ENCODE measurements at places on chromosomes 1 and 21. TPM values are rescaled to one million over a fixed set of nuclear protein-coding genes. Genes with fewer than 3 reads are reported as not detected.

GRCh38 chr1:39501666-39502065 is 10.2 kb downstream of the BMP8A start:
- no peak for DNase-seq

DNA sequence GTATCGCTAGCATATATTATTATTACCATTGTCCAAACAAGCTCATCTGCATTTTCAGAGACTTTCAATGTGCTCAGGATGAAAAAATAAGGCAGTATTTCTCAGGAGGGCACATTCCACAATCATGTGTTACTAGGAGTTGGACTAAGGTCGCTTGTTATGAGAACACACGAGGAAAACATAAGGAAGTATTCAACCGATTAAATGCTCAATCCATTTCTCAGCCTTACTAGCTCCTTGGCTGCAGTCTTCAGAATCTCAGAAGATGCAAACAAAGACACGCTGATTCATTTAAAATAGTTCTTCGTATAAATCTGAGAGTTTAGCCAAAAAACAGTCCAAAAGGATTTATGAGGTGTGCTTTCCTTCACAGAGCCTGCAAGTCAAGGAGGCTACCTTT is 82.0 kb upstream of the JAK1 start:
- DNase-seq: no peak

- peak; percentile 59 for DNase-seq
These were observed 1.4 kb downstream of the ACADM start for GRCh38 chr1:75725861-75726361.

DNA sequence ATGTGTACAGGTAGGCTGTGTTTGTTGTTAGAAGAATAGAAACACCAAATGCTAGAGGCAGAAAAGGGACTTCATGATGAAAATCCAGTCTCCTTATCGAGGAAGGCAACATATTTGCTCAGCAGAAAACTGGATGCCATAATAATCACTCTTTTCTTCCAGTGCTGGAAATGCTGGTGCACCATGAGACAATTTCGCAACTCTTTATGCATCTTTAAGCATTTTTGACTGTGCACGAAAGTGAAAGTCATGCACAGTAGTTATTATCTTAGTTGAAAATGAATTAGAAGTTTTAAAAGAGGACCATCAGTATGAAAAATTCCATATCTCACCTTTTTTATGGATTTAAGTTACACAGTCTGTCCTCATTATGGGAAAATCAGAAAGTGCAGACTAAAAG is 29.1 kb downstream of the SMYD2 start:
- no peak for DNase-seq

DNA sequence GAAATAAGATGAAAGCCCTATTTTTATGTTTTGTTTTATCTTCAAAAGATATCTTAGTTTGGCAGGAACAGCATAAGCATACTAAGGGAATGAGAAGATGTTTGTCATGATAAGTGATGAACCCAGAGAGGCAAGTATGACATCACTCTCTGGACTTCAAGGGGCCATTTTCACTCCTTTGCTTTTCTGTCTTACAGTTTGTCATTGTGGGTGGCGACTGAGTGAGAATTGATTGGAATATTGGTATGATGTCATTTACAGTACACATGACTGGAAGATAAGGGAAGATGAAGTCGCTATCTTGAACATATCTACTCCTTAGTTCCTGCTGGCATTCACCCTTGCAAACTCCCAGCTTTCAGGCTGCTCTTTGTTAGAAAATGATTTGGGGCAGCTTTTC is 258.1 kb upstream of the RAB4A start:
- DNase-seq: no peak

GRCh38 chr1:1678581-1679380 is 13.8 kb downstream of the SLC35E2B start:
- DNase-seq: peak; percentile 87

DNA sequence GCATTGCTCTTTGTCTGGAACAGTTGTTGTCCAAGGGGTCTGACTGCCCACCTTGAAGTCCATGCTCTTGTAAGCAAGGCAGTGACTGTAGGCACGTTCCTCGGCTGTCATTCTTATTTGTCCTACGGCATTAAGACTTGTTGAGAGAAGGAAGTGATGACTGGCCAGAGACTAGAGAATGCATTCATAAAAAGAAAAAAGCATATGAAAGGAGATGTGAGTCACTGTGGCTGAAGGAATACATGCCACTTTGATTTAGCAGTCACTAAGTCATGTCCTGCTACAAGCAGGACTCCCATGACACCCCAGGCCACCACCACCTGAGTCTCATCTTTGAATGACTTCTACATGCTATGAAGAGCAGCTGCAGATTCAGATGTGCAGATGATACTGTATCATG is 50.5 kb downstream of the CNN3 start:
- DNase-seq: no peak

GRCh38 chr1:43444836-43445235 is 8.9 kb downstream of the HYI start:
- no peak for DNase-seq

DNA sequence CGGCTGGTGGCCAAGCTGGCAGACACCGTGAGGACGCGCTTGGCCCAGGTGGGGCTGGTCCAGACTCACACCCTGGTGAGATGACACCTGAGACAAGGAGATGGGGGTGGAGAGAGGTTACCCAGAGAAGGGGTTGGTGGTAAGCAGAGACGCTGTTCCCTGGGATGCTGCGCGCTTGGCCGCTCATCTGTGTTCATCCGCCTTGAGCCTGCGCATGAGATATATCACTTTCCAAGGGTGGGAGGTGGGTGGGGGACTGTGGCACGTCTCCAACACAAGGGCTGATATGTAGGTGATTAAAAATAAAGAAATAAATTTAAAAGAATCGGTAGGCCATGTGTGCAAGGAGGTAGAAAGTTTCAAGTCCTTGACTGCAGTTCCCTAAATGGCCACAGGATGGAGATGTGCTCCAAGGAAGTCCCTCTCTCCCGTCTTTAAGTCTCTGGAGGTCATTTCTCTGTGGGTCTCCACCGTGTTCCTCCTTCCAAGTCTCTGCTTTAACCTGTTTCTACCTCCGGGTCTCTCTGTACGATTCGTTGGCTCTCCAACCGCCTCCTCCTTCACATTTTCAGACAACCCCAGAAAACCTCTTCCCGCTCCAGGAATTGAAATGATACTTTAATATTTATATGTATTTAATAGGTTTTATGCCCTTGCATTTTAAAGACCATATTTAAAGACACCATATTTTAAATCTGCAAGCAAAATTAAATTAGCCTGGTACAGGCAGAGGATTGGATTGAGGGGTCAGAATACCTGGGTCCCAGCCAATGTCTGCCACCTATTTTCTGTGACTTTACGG is 4.5 kb downstream of the TTC24 start:
- peak; percentile 79 for DNase-seq

DNA sequence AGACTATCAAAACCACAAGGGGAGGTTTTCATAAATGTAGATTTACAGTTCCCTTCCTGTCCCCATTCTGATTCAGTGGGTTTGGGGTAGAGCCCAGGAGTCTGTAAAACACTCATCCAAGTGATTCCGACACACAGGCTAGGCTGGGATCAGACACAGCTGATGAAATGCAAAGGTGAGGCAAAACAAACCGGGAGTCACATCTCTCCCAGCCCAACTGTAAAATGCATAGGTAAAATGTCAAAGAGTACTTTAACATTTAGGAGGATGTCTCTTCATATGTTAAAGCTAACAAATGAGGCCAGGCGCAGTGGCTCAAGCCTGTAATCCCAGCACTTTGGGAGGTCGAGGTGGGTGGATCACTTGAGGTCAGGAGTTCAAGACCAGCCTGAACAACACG is 45.0 kb downstream of the ZNF281 start:
- DNase-seq: no peak

- DNase-seq: no peak
These were observed 265.9 kb upstream of the C1orf105 start for GRCh38 chr1:172154551-172154950.

DNA sequence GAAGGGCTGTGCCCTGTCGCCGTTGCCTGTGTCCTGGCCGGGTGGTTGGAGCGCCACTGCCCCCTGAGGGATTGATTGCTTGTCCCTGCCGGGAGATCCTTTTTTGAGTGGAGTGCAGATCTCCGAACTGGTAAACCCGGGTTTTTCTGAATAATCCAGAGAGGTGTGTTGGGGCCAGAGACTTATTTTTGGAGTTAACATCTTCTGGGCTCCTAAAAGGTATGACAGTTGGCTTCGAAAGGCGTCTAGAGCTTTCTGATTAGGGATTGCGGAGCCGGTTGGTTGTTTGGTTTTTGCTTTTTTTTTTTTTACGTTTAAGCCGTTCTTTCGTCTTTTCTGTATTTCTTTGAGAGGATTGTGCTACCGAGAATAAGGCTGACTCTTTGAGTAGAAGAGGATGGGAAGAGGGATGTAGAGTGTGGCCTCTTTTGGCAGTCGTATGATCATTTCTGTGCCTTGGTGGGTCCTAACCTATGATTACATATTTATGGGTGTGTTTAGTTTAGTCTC is 756 bp downstream of the RLF start:
- DNase-seq: no peak

DNA sequence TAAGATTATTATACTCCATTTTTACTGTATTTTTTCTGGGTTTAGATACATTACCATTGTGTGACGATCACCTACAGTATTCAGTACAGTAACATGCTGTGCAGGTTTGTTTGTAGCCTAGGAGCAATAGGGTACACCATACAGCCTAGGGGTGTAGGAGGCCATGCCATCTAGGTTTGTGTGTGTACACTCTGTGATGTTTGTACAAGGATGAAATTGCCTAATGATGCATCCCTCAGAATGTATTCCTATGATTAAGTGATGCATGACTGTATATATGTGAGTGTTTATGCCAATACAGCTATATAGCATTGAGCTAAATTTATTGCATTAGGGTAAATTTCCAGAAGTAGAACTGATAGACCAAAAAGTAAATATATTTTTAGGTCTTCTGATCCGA is 23.3 kb downstream of the TUFT1 start:
- DNase-seq: no peak

GRCh38 chr1:228650141-228650540 is 85.1 kb upstream of the RHOU start:
- DNase-seq: no peak

- no peak for DNase-seq
These were observed 11.0 kb upstream of the ATP1A1 start for GRCh38 chr1:116362050-116362449.

- no peak for DNase-seq
These were observed 65.4 kb downstream of the TIAM1 start for GRCh38 chr21:31278511-31279130.

- DNase-seq: peak; percentile 50
These were observed 18.8 kb downstream of the KNCN start for GRCh38 chr1:46532498-46533178.

GRCh38 chr1:228416217-228416933 is at the start of gene TRIM17:
TRIM17 (minus strand) TSS chr1:228416861; CDS start chr1:228415072, 1,789 bp downstream.
- DNase-seq: no peak

EPHB2 gene
- 3.7 TPM for total RNA-seq

NR1I3 gene
- not detected for total RNA-seq

KIAA1614 gene
- total RNA-seq: 7.7 TPM

TMPRSS15 gene
- total RNA-seq: not detected

TMCO1 gene
- total RNA-seq: 149 TPM

FMO1 gene
- not detected for total RNA-seq

NOS1AP gene
- total RNA-seq: 20.7 TPM

KRTAP10-3 gene
- total RNA-seq: not detected

CR1L gene
- total RNA-seq: not detected

Measured in mucosa of gallbladder (tissue), 1 donor.